ENCODE measurements at places on chromosomes 1 and 21. TPM values are rescaled to one million over a fixed set of nuclear protein-coding genes. Genes with fewer than 3 reads are reported as not detected.

- DNase-seq = no peak
Measured at GRCh38 chr1:228438266-228438665, 21.6 kb upstream of the TRIM17 start.

- no peak for DNase-seq
Measured at GRCh38 chr1:218516526-218516925, 171.4 kb downstream of the TGFB2 start.

DNA sequence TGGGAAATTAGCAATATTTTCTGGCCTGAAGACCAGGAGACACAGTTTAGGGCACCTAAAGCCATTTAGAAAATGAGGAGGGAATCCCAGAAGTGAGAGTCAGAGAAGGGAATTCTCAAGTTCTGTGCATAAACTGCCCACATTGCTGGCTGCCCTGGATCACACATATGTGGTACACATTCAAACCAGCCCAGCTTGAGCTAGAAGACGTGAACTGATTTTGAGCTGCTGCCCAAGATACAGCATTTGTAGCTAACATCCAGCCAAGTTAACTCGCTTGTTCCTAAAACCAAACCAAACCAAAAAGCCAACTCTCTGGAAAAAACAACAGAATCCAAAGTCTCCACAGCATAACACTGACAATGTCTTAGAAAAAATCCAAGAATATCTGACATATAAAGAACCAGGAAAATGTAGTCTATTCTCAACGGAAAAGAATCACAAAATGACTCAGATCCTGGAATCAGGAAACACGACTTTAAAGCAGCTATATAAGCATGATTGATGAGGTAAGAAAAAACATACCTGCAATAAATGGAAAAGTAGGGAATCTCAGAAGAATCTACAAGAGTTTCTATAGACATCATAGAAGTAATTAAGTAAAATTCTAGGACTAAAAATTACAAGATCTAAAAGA is 18.2 kb upstream of the QSOX1 start:
- DNase-seq = no peak

GRCh38 chr21:45893740-45894449 is 87.7 kb upstream of the COL6A1 start:
- no peak for DNase-seq

DNA sequence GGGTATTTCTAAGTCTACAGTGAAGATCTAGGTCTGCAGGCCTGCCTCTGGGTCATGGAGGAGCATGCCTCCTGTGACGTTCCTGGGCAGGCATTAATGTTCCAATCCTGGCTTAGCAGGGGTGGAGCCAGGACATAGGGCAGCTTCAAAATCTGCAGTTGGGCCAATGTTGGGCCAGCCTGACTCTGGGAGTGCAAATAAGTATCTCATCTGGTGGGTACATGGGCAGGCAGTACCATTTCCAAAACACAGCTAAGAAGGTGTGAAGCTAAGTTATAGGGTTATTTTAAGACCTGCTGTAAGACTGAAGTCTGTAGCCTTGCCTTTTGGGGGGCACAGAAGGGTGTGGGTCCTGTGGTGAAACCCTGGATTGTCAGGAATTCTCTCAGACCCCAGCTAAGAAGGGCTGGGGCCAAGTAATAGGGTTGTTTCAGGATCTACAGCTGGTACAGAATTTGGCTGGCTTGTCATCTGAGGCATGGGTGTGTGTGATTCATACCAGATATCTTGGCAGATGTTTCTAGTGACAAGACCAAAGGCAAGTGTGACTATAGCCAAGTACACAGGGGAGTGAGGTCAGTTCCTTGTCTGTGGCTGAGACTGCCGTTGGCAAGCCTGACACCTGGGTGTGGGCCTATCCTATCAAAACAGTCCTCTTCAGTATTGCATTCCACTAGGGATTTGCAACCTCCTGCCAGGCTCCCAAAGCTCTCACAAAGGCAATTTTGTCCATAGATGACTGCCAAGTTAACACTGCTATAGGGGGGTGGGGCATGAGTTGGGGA is 468.7 kb upstream of the B3GALT2 start:
- DNase-seq = no peak

- DNase-seq = no peak
Measured at GRCh38 chr21:23951251-23951650, 1656.0 kb downstream of the MRPL39 start.

DNA sequence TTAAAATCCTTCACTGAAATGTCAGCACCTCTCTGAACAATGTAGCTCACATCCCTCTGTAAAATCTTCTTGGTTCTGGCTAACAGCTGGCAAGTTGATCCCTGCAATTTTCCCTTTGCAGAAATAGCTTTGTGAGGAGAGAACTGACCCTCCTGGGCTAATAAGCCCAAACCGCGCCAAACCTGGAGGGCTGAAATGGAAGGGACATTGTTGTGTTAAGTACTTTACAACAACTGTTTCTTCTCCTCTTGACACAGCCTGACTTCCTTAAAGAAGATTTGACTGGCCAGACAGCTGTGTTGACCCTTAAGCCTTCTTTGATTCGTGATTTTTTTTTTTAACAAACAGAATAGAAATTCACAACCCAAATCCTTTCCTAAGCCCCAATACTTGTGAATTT is 5.7 kb downstream of the LMX1A start:
- DNase-seq = no peak

DNA sequence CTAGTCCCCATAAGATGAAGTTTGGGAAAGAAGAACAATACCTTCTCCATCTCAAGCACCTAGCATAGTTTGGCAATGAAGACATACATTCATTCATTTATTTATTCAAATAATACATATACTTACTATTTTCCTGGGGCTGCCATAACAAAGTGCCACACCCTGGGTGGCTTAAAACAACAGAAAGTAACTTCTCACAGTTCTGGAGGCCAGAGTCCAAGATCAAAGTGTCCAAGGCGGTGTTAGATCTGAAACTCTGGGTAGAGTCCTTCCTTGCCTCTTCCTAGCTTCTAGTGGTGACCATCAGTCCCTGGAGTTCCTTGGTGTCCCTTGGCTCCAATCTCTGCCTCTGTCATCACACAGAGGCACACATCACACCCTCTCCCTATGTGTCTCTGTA is 112.1 kb upstream of the IGSF21 start:
- DNase-seq = no peak

DNA sequence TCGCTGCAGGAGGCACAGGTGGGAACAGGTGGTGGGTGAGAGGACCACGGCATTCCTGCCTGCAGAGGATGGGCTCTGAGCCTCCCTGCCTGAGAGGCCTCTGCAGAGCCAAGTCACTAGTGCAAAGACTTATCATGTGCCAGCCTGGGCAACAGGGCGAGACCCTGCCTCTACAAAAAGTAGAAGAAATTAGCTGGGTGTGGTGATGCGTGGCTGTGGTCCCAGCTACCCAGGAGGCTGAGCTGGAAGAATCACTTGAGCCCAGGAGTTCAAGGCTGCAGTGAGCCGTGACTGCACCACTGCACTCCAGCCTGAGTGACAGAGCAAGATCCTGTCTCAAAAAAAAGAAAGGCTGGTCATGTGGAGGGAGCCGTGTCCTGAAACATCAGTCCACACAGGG is 46.4 kb downstream of the PKNOX1 start:
- no peak for DNase-seq

- no peak for DNase-seq
Measured at GRCh38 chr1:153375511-153375910, at the start of gene S100A12. TSS of gene S100A12 (minus strand) at chr1:153375621. CDS start at chr1:153374592, 1,029 bp downstream.

Gene GREM2
- not detected for total RNA-seq

- no peak for DNase-seq
Measured at GRCh38 chr1:220785166-220786056, 1.3 kb upstream of the MTARC1 start.

DNA sequence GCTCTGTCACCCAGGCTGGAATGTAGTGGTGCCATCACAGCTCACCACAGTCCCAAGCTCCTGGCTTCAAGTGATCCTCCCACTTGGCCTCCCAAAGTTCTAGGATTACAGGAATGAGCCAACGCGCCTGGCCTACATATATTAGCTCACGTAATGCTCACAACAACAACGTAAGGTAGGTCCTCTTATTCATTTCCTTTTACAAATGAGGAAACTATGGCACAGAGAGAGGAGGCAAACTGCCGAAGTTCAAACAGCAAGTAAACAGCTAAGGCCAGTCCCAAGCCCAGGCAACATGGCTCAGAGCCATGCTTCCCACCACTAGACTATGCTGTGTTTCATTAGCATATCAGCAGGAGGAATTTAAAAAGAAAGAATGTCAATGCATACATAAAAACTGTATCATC is 284.4 kb downstream of the VAV3 start:
- no peak for DNase-seq

DNA sequence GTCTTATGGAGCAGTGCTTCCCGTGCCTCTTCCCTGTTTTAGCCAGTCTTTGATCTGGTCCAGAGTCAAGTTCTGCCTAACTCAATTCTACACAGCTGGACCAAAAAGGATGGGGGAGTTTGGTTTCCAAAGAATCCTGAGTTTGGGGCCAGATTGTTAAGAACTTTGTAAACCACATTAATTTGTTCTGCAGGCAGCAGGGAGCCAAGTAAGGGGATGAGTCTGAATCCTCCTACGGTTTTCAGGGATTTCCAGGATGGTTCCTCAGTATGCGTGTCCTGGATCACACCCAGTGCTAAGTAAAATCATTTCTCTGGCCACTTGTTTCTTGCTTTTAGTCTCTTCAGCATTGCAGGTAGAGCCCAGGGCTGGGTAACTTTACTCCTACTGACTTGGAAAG is 26.1 kb upstream of the GJA5 start:
- no peak for DNase-seq

Gene INAVA
- 108 TPM for total RNA-seq

Gene SPRR2F
- not detected for total RNA-seq

DNA sequence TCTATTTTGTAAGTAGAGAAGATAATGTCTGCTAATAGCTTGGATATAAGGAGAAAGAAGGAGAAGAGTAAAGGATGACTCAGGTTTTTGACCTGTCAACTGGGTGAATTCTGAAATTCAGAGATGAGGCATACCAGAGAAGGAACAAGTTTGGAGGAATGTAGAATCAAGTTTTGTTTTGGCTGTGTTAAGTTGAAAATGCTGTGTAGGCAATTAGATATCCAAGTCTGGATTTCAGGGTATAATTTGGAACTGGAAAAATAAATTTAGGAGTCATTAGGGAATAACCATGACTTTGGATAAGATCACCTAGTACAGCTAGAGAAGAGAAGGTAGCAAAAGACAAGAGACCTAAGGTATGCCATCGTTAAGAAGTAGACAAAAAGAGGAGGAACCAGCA is 22.4 kb upstream of the GNG4 start:
- no peak for DNase-seq

DNA sequence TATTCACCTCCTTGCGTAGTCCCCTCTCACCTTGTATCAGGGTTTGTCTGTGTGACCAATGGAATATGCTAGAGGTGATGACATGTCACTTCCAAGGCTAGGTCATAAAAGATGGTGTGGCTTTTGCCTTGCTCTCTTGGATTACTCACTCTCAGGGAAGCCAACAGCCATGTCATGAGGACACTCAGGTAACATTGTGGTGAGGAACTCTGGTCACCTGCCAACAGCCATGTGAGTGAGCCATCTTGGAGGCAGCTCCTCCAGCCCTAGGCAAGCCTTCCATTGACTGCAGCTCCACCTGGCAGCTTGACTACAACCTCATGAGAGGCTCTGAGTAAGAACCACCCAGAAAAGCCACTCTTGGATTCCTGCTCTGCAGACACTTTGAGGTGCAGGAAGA is 11.0 kb upstream of the HEYL start:
- DNase-seq = no peak

Gene SERINC2
- 80.4 TPM for total RNA-seq

- DNase-seq = no peak
Measured at GRCh38 chr1:214404571-214405213, 123.7 kb downstream of the SMYD2 start.

GRCh38 chr1:154446292-154446691 is 41.1 kb downstream of the IL6R start:
- no peak for DNase-seq

GRCh38 chr1:108831225-108831624 is 25.7 kb downstream of the AKNAD1 start:
- DNase-seq = no peak

Gene FAM177B
- total RNA-seq = not detected

DNA sequence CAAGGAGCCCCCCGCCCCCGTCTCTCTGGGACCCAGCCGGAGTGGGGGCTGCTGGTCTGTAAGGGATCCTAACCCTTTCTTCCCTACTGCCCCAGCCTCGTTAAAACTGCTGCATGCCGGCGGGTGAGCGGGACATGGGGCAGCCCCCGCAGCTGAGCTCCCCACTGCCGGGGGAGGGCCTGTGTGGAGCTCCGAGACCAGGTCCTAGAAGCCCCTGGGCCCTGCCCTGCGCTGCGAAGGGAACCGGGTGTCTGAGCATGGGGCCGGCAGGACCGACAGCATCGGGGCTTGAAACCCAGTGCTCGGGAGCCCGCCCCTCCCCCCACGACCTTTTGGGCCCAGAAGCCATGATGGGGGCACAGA is 9.2 kb upstream of the COL6A1 start:
- no peak for DNase-seq

- no peak for DNase-seq
Measured at GRCh38 chr21:35927262-35927661, 133.1 kb downstream of the SETD4 start.

DNA sequence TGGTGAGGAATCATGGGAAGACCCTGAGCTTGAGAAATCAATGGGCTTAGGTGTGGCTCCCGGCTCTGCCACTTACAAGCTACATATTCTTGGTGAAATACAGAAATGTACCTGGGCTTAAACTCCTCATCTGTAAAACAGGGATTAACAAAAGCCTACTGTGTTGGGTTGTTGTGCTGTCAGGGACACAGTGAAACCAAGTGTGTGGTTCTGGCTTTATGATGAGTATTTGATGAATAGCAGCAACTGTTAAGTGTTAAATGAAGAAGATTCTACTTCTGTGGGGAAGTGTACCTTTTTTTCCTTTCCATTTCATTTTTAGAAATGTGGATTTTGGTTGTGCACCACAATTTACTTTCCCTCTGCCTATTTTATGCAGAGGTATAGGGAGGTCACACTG is 41.1 kb upstream of the DUSP10 start:
- DNase-seq = no peak

Gene PRDX1
- 630 TPM for total RNA-seq

- DNase-seq = no peak
Measured at GRCh38 chr1:17191990-17192242, 13.0 kb upstream of the PADI1 start.

- no peak for DNase-seq
Measured at GRCh38 chr1:93925206-93925605, 16.0 kb upstream of the GCLM start.

Gene SLC45A1
- not detected for total RNA-seq

DNA sequence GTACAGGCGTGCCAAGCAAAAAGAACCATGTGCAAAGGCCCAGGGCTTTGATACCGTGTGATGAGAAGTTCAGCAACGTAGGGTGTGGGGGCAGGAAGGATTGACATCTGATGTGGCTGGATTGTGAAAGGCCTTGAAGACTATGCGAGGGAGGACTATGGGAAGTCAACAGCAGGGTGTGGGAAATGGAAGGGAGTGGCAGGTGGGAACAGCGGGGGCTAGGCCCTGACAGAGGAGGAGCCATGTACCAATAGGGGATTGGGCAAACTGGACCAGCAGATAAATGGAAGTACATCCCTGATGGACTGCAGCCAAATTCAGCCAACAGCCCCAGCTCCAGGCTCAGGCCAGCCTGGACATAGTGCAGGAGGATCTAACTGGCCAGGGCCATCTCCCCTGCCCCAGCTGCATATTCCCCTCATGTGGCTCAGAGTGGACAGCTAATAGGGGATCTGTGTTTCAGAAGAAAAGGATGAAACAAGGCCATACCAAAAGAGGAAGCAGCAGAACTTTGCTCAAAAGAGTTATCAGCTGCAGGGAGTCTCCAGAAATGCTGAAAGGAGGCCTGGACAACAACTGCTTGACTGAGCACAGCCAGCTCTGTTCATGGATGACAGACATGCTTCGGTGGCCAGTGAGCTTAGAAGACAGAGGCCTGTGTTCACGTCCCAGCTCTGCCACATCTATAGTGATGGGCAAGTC is 140.2 kb upstream of the SGIP1 start:
- no peak for DNase-seq

All from HT-29 (cell line).